ENCODE measurements at places on chromosomes 13 and 19.
A peak's percentile ranks its signal among the peaks of the same experiment; 100 is the strongest.

DNA sequence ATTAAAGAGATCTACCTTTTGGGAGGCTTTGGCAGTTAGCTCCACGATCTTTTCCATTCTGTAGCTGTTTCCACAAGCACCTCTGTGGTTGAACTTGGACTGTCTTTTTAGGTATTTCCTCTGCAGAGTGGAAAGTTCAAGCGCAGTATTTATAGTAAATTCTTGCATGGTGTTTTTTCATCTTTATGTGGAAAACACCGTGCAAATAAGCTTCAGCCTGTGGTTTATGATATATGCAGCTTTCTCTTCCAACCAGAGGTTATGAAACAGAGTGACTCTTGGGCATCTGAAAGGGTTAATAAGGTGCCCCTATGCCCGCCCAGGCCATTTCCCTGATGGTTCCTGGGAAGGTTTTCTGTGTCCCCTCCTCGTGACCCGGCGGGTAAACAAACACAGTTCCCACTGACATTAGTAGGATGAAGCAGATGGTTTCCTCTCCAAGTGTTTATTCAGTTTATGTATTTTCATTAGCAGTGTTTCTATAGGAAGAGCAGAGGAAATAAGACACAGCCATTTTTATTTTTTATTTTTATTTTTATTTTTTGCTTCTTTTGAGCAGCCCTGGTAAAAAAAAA lies 39.7 kb upstream of the RNF113B start:
- DNase-seq = peak; percentile 90

GRCh38 chr19:51342631-51343569 lies 961 bp upstream of the VSIG10L start:
- no peak for DNase-seq

- DNase-seq = no peak
Observed at GRCh38 chr13:110306960-110307766, at the start of the genes COL4A1 and COL4A2. COL4A1 (minus strand) TSS chr13:110307157; CDS start chr13:110307027, 130 bp downstream. COL4A2 (plus strand) TSS chr13:110307284; CDS start chr13:110307904, 620 bp downstream.

DNA sequence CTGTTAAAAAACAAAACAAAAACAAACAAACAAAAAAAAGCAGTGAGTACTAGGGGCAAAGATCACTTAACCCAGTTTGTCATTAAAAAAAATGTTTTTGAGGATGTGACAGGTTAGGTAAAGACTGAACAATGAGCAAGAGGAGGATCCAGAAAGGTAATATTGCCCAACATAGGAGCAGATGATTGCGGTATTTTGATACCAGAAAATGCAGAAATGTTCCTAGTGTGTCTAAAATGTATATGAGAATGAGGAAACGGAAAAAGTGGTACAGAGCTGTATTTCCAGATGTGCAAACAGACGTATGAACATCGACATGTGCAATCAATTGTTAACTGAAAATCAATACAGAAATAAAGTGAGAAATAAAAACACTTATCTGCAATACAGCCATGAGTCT lies 4.9 kb upstream of the LILRA4 start:
- no peak for DNase-seq

- no peak for DNase-seq
Observed at GRCh38 chr13:63628310-63628709, 2212.7 kb upstream of the PCDH20 start.

- DNase-seq = peak; percentile 97
Observed at GRCh38 chr19:18417250-18418028, 1.8 kb upstream of the SSBP4 start.

- DNase-seq = no peak
Observed at GRCh38 chr13:110978390-110978789, 63.5 kb upstream of the ANKRD10 start.

Data from NCI-H69 (cell line).